ENCODE measurements at places on chromosomes 4 and X.

DNA sequence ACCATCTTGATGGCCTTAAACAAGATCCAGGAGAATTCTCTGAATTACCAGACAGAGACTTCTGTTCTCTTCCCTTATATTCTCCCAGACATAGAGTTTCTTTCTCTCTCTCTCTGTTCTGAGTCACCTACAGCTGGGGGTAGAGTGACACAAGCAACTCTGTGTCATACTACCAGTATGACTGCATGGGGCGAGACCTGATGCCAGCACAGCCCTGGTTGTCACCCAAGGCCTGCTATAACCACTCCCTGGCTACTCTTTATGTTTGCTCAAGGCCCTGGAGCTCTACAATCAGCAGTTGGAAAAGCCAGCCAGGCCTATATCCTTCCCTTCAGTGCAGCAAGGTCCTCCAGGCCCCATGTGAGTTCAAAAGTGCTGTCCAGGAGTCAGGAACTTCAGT is 114.2 kb upstream of the TENT5D start:
- DNase-seq = no peak

GRCh38 chr4:67678612-67679011 is 22.3 kb downstream of the UBA6 start:
- no peak for DNase-seq

DNA sequence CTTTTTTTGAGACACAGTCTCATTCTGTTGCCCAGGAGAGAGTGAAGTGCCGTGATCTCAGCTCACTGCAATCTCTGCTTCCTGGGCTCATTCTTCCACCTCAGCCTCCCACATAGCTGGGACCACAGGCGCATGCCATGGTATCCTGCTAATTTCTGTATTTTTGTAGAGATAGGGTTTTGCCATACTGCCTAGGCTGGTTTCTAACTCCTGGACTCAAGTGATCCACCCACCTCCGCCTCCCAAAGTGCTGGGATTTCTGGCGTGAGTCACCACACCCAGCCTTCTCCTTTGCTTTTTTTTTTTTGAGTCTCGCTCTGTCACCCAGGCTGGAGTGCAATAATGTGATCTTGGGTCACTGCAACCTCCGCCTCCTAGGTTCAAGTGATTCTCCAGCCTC is 94.1 kb downstream of the PDS5A start:
- no peak for DNase-seq

DNA sequence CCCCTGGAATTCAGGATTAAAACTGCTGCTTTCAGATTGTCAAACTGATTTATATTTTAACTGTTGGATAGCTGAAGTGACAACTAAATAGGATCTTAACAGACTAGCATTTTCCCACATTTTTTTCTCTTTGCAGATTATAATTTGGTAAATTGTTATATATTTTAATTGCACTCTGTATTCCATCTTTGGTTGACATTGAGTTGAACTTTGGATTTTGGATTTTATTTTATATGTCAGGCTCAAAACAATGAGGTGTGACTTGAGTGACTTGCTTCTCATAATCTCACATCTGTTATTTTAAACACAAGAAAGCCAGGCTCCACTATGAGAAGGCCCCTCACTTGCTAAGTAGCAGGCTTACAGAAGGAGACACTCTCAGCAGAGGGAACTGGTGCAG is 38.1 kb downstream of the NAA11 start:
- no peak for DNase-seq

DNA sequence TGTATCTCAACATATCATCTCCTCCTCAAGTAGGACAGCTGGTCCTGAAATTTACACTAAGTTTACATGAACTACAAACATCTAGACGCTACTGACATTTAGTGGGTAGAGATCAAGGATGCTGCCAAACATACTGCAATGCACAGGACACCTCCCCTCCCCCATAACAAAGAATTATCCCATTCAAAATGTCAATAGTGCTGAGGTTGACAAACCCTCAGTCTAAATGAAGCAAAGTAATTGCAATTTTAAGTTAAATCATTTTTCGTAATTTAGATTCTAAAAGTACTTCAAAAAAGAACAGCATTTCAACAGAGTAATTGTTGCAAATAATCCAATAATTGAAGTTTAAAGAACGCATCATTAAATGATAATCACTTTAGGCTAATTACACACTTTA is 1.2 kb downstream of the PRMT9 start:
- no peak for DNase-seq

GRCh38 chr4:176380352-176381157 is 60.8 kb downstream of the SPCS3 start:
- DNase-seq = no peak

DNA sequence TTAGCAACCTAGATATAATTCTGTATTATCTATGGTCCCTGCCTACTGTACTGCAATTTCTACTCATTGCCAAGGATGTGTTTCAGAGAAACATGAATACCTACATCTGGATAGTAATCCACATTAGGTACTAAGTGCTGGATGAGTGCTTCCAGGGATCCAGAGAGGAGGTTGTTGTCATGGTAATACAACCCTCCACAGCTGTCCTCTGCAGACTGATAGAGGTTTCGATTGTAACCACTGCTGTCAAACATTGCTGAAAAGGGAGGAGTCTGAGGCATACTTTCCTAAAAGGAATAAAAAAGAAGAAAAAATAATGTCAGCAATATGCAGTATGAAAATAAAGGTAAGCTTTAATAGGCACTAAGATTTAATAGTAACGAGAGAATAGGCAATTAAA is 12.5 kb downstream of the RASGEF1B start:
- no peak for DNase-seq
